Activated naive CD8-positive, alpha-beta T cell treated with anti-CD3 and anti-CD28 coated beads for 36 hours (primary cell): ENCODE measurements at places on chromosomes 16 and 17. TPM values are rescaled to one million over a fixed set of nuclear protein-coding genes. Genes with fewer than 3 reads are reported as not detected.

COPZ2 gene
- 7.5 TPM for total RNA-seq

BTBD17 gene
- total RNA-seq = not detected

DNA sequence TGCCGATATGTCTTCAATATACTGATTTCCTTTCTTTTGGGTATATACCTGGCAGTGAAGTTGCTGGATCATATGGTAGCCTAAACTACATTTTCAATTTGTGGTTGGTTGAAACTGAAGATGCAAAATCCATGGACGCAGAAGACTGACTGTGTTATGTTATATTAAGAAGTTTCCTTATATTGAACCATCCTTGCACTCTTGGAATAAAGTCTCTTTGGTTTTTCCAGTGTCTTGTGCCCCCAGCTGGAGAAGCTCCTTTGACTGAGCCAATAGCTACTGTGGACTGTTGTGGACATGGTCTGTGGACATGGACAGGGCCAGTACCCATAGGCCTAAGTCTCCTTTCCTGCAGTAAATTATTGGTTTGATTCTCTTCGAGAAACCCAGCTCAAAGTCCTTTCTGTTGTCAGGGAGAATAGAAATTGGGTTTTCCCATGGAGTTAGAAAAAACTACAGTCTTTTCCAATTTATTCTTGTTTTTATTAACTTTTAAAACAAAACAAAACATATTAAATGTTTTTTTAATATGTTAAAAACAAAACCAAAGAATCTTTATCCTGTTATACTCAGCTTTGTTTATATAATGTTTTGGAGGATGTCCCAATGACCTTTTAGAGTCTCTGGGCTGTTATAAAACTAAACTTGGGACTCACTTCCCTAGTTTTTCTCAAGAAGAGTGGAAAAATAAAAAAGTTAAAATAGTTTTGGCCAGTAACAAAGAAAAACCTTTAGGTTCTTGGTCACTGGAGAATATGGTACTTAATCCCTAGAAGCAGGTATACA lies 15.2 kb upstream of the IL34 start:
- no peak overlapping the region for H3K27ac ChIP-seq
- DNase-seq = no peak
- H3K4me3 ChIP-seq = no peak overlapping the region
- no peaks in the 10 kb centered on the region for H3K36me3 ChIP-seq
- H3K4me1 ChIP-seq = no peaks in the 10 kb centered on the region

DNA sequence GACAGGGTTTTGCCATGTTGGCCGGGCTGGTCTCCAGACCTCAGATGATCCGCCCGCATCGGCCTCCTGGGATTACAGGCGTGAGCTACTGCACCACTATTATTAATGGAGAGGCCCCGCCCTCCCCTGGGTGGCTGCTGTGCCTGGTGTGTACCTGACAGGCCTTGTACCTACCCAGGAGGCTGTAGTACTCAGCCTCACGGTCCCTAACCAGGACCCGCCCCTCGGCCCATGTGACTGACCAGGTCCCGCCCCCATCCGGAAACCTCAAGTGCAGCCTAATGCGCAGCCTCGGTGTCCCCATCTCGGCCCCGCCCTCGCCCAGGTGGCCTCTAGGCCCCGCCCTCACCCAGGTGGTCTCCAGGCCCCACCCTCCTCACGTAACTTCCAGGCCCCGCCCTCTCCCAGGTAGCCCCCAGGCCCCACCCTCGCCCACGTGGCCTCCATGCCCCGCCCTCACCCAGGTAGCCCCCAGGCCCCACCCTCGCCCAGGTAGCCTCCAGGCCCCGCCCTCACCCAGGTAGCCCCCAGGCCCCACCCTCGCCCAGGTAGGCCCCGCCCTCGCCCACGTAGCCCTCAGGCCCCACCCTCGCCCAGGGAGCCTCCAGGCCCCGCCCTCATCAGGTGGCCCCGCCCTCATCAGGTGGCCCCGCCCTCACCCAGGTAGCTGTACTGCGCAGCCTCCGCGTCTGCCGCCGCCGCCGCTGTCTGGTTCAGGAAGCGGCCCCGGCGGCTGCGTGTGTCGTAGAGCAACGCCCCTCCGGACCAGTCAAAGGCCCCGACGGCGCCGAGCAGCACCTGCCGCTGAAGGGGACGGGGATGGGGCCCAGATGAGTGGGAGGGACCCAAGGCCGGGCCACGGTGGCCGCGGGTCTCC lies 31.0 kb downstream of the HASPIN start:
- H3K4me3 ChIP-seq = peak overlapping the region; percentile 32
- H3K27ac ChIP-seq = no peak overlapping the region

PITPNM3 gene
- 0.49 TPM for total RNA-seq

DNA sequence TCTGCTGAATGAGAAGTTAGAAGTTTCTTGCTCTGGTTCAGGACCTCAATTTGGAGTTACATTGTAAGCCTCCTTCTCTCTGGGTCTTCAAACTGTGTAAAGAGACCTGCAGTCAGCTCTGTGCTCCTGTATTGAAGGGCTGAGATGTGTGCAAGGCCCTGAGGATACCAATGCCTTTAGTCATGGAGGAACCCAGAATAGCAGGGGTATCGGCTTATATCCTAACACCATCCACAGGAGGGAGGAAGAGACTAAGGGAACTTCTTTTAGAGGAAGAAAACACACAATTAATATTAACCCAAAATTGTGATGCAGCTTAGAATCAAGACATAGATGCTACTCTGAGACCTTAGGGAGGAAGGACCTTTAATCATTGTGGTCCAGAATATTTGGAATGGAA lies 36.5 kb downstream of the GLP2R start:
- DNase-seq = no peak
- no peak overlapping the region for H3K27ac ChIP-seq

- peaks cover 4% of the 10 kb centered on the region for H3K36me3 ChIP-seq
- H3K27me3 ChIP-seq = no peaks in the 10 kb centered on the region
- no peak overlapping the region for H3K27ac ChIP-seq
- DNase-seq = no peak
- no peaks in the 10 kb centered on the region for H3K4me1 ChIP-seq
These were observed 19.5 kb upstream of the RNF43 start for GRCh38 chr17:58436805-58437239.

ALDH3A2 gene
- 26.0 TPM for total RNA-seq

- peaks cover 44% of the 10 kb centered on the region for H3K4me1 ChIP-seq
- peak overlapping the region; percentile 90 for H3K4me3 ChIP-seq
- H3K36me3 ChIP-seq = peaks cover 4% of the 10 kb centered on the region
- no peaks in the 10 kb centered on the region for H3K27me3 ChIP-seq
- no peak for DNase-seq
- peak overlapping the region; percentile 8 for H3K27ac ChIP-seq
These were observed 759 bp downstream of the UBE2O start for GRCh38 chr17:76452127-76452659.

DNA sequence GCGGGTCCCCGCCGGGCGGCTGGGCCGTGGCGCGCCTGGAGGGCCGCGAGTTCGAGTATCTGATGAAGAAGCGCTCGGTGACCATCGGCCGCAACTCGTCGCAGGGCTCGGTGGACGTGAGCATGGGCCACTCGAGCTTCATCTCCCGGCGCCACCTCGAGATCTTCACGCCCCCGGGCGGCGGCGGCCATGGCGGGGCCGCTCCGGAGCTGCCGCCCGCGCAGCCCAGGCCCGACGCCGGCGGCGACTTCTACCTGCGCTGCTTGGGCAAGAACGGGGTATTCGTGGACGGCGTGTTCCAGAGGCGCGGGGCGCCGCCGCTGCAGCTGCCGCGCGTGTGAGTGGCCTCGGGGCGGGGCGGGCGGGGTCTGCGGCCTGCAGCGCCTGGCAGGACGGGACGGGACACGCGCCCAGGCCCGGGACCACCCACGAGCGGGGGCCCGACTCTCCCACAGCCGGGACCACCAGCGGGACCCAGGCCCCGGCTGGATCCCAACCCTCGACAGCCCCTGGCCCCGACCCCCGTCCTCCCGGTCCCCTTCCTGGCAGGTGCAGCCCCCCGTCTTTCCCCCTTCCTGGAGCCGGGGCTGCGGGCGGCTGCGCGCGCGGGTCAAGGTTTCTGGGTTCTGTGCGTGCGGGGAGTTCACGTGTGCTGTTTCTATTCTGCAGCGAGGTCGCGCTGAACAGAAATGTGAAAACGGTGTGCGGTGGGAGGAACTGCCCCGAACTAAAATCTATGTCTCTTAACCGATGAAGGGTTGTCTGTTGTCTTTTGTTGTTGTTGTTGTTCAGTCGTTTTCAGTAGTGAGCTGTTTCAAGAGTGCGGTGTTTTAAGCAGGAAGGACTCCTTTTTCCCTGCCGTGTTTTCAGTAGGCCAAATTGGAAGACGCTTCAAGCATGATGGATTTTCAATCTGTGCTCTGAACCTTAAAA lies 705 bp downstream of the FOXK2 start:
- H3K27ac ChIP-seq = peak overlapping the region; percentile 74
- H3K4me1 ChIP-seq = peaks cover 23% of the 10 kb centered on the region
- H3K4me3 ChIP-seq = peak overlapping the region; percentile 85
- peak; percentile 53 for DNase-seq

CD300A gene
- total RNA-seq = 5.6 TPM

SLC38A7 gene
- 11.8 TPM for total RNA-seq

ANKFN1 gene
- not detected for total RNA-seq

LAT gene
- total RNA-seq = 159 TPM

CTU2 gene
- 59.7 TPM for total RNA-seq

DNA sequence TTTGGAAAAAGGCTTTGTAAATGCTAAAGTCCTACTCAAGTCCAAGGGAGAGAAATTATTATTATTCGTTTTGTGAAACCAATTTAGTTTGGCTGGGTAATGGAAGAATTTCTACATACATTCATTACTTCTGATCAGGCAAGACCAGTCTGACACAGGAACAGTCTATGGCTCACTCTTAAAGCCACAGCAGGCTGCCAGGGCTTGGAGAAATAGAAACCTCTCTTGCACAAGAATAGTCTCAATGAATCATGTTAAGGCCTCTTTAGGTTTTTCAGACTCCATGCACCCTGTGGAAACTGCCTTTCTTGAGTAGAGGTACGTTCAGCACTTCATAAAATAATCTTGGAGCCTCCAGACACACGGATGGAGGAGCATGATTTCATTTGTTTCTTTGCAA lies 167.7 kb downstream of the IRX3 start:
- no peaks in the 10 kb centered on the region for H3K27me3 ChIP-seq
- H3K4me1 ChIP-seq = no peaks in the 10 kb centered on the region
- no peak overlapping the region for H3K4me3 ChIP-seq
- no peak for DNase-seq
- peaks cover 9% of the 10 kb centered on the region for H3K36me3 ChIP-seq
- no peak overlapping the region for H3K27ac ChIP-seq

DNA sequence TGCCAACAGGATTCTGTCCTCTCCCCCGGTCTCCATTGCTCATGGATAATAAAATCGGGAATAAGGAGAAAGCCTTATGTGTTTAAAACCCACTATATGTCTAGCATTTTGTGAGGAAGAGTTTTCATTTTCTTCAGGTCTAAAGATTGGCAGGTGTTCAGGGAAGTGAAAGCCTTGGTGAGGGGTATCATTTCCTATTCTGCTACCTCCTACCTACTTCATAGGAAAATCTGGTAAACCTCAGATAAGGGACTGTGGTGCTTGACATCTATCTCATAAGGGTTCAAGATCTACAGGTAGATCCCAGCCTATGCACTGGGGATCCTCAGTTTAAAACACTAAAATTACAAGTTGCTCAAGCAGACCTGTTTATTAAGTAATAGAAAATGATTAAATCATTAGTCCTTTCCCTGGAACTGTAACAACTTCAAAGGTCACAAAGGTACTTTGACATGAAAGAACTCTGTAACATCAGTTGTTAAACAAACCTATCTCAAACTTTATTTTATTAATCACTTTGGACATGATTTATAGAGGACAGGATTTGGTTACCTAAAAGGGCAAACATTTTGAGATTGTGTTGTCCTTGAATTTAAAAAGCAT lies 6.5 kb downstream of the MOSMO start:
- H3K36me3 ChIP-seq = peaks cover 7% of the 10 kb centered on the region
- H3K27ac ChIP-seq = no peak overlapping the region
- DNase-seq = no peak
- no peak overlapping the region for H3K4me3 ChIP-seq
